ENCODE measurements at places on chromosomes 7 and 10. TPM values are rescaled to one million over a fixed set of nuclear protein-coding genes. Genes with fewer than 3 reads are reported as not detected.
A peak's percentile ranks its signal among the peaks of the same experiment; 100 is the strongest.

The VPS26A gene
- 51.1 TPM for total RNA-seq

DNA sequence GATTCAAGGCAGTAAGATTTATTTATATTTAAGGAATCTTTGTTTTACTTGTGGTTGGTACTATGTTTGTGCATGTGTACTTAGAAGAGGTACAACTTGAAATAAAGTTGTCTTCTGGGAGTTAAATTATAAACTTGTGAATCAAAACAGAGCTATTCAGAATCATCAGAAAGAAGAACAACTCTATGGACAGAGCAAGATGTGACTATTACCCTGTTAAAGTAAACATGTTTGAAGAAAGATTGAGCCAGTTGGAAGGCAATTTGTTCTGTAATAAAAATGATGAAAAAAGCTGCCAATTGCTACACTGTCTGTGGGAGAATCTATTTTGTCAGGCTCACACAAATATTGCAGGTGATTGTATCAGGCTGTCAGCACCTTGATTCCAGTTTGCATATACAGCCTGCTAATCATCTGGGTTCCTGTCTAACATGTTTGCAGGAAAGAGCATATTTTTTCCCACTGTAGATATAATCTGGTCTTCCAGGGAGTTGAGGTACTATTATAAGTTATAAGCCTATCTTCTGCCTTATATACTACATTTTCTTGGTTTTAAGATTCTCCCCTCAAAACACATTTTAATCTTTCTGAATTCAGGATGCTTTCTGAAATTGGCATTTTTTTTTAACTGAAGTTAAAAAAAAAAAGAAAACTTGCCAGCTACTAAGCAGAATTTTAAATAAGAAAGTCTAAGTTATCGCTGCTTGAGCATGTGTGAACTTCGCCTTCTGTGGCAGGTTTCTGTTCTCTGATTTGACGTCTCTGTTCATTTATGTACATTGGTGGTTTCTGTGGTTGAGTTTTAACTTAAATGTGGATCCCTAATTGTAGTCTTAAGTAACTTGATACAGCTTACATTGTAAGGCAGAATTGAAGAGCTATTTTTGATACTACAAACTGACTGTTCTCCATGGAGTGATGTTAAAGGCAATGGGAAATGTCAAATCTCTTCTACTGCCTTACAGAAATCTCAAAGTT, 46.0 kb downstream of the ZNRF2 start:
- H3K4me3 ChIP-seq = no peak overlapping the region
- no peaks in the 10 kb centered on the region for H3K27me3 ChIP-seq
- no peak for DNase-seq
- peaks cover 48% of the 10 kb centered on the region for H3K4me1 ChIP-seq

The PRR15 gene
- total RNA-seq = not detected

DNA sequence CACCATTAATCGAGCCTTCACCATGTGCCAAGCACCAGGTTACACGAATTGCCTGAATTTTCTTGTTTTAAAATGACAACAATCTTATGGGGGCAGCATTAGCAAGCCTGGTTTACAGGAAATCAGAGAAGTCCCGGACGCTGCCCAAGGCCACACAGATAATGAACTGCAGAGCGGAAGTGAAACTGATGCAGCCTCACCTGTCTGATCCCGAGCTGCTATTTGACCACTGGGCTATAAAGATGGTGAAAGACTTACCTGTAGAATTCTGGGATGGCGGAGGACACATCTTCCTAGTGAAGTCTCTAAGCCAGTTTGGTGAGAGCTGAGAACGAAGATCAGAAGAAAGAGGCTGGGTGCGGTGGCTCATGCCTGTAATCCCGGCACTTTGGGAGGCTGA, 21.7 kb upstream of the GALNTL5 start:
- no peak overlapping the region for H3K27ac ChIP-seq
- H3K4me3 ChIP-seq = no peak overlapping the region
- no peaks in the 10 kb centered on the region for H3K27me3 ChIP-seq
- DNase-seq = no peak

DNA sequence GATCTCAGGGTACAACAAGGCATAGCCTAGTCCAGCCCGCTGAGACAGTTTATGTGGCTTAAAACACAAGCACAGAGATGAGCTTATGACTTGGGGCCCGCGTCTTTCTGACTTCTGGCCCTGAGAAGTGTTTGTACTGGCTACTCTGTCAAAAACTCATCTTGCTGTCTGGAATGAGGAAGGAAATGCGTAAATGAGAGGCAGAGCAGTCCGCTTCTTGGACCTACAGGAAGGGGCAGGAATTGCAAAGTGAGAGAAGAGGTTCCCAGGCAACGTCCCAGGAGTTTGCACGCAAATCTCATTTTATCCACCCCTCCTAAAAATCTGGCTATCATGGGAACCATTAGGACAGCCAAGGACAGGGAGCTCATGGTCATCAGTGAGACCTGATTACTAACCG, 5.5 kb downstream of the ANXA11 start:
- no peaks in the 10 kb centered on the region for H3K27me3 ChIP-seq
- no peak overlapping the region for H3K4me3 ChIP-seq
- peak overlapping the region; percentile 92 for H3K27ac ChIP-seq
- H3K36me3 ChIP-seq = no peaks in the 10 kb centered on the region
- DNase-seq = peak; percentile 41
